NCI-H1436 treated with DMSO at 0.1 percent for 48 hours (cell line): ENCODE measurements at places on chromosomes 16 and 17.

DNA sequence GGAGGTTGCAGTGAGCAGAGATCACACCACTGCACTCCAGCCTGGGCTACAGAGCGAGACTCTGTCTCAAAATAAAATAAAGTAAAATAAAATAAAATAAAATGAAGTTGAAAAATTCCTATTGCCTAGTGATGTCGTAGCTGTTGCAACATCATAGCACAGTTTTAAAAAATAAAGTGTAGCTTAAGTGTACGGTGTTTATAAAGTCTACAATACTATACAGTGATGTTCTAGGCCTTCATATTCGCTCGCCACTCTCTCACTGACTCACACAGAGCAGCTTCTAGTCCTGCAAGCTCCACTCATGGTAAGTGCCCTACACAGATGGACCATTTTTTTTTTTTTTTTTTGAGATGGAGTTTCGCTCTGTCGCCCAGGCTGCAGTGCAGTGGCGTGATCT, 43.5 kb upstream of the MNT start:
- DNase-seq = no peak

- no peak for DNase-seq
Measured at GRCh38 chr17:48247038-48247437, 139.5 kb downstream of the SNX11 start.

DNA sequence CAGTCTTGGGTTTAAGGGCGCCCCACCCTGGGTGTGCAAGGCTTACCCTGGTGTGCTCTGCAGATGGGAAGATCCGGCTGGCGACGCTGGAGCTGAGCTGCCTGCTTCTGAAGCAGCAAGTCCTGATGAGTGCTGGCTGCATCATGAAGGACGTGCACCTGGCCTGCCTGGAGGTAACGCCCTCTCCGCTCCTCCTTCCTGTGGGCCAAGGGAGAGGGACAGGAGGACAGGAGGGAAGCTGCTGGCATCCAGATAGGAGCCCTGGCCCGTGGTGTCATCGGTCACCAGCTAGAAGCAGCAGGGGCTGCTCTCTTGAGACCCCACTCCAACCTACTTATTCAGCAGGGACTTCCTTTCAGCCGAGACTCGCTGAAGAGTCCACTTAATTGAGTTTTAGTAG, 97.8 kb downstream of the CLEC16A start:
- DNase-seq = no peak

GRCh38 chr16:86099326-86099725, 200.4 kb downstream of the IRF8 start:
- DNase-seq = no peak
